ENCODE measurements at places on chromosomes 4 and X. TPM values are rescaled to one million over a fixed set of nuclear protein-coding genes. Genes with fewer than 3 reads are reported as not detected.

DNA sequence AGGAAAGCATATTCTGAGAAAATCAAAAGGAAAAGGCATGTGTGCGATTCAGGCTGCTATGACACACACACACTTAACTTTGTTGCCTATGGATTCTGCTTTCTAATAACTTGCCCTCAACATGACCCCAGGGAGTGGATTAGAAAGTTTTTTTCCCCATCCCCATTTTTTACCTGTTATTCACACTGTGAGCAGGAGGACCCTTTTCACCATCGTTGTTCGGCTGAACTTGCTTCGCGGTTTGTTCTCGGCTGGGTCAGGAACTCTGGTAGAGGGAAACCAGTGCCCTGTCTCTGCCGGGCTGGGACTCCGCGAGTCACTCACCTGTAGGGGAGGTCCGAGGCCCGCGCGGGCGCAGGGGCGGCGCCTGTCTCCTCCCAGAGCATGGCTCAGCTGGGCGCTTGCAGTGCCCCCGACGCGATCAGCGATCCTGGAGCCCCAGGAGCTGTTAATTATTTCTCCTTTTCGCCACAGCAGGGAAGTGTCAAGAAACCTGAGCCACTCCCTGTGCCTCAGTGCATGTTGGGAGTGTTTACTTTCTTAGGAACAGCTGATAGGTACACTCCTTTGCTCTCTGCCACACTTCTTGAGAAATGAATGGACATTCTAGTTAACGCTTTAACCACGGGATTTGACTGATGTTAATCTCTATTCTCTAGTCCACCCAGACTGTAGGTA lies at the start of gene RASSF6:
TSS of gene RASSF6 (minus strand) at position 322 of the 678 bp plus-strand sequence. CDS start 8,641 bp downstream, outside the sequence.
- DNase-seq = no peak

DNA sequence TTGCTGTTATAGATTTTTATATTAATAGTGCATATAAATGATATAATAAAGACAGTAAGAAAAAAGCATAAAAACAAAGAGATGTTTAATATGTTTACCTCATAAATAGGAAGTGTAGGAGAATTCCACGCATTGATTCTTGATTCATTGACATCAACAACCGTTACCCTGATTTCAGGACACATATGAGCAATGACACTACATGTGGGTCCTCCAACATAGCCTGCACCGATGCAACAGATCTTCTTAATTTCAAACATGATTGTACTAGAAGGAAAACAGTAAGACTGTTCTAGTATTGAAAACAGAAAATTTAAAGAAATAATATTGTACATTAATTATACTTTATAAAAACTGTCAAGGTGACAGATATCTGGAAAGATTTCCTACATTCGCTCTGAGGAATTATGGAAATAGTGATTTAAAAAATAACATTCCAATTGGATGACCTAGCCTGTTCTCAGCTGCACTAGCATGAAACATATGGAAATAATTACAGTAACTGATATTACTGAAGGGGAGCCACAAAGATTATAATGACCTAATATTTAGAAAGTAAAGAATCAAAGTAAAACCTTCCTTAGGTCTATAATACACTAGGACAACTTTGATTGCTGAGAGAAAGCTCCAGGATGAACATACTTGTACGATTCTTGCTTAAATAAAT lies 5.9 kb downstream of the UGDH start:
- no peak for DNase-seq

- DNase-seq = no peak
Measured at GRCh38 chrX:149804102-149804501, 22.4 kb downstream of the MAGEA9 start.

Gene PTCHD1
- total RNA-seq = 0.35 TPM

Gene ACSL1
- 270 TPM for total RNA-seq

Gene FDCSP
- total RNA-seq = not detected

Gene NOCT
- total RNA-seq = 11.9 TPM

Gene WNK3
- total RNA-seq = 1.3 TPM

Gene PDE5A
- 26.7 TPM for total RNA-seq

All from left lung (tissue), 14 donors.